ENCODE measurements at places on chromosomes 1 and 21. TPM values are rescaled to one million over a fixed set of nuclear protein-coding genes. Genes with fewer than 3 reads are reported as not detected.

Gene WNT2B
- total RNA-seq, result 10.0 TPM

- no peaks in the 10 kb centered on the region for H3K27me3 ChIP-seq
- H3K4me3 ChIP-seq, result no peak overlapping the region
- no peaks in the 10 kb centered on the region for H3K4me1 ChIP-seq
Observed at GRCh38 chr1:25494952-25495351, 48.5 kb upstream of the LDLRAP1 start.

DNA sequence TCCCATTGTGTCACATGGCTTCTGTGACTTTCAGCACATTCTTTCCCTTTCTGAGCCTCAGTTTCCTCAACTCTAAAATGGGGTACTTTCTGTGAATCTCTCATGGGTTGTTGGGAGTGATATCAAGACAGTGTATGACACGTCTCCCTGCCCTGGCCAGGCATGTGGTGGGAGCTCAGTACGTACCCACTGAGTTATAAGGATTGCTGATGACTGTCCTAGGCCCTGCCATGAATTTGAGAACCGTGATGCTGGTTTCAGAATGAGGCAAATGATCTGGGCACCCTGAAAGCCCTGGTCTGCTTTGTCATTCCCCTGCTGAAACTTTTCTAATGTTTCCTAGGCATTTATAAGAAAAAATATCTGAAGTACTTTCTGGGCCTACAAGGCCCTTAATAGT, 3.6 kb downstream of the ZNF362 start:
- DNase-seq, result no peak
- H3K4me1 ChIP-seq, result peaks cover 46% of the 10 kb centered on the region
- no peaks in the 10 kb centered on the region for H3K27me3 ChIP-seq
- H3K36me3 ChIP-seq, result no peaks in the 10 kb centered on the region
- H3K27ac ChIP-seq, result peak overlapping the region; percentile 92
- H3K4me3 ChIP-seq, result no peak overlapping the region

GRCh38 chr1:219621047-219621786, 8.3 kb upstream of the ZC3H11B start:
- no peaks in the 10 kb centered on the region for H3K4me1 ChIP-seq
- no peaks in the 10 kb centered on the region for H3K36me3 ChIP-seq
- no peak overlapping the region for H3K4me3 ChIP-seq
- H3K27ac ChIP-seq, result no peak overlapping the region

GRCh38 chr1:86370601-86371022, 25.5 kb downstream of the ODF2L start:
- no peak overlapping the region for H3K27ac ChIP-seq
- no peaks in the 10 kb centered on the region for H3K4me1 ChIP-seq
- H3K4me3 ChIP-seq, result no peak overlapping the region
- no peak for DNase-seq

- H3K27ac ChIP-seq, result no peak overlapping the region
- no peaks in the 10 kb centered on the region for H3K27me3 ChIP-seq
- H3K4me1 ChIP-seq, result no peaks in the 10 kb centered on the region
Observed at GRCh38 chr1:153357076-153357852, 390 bp upstream of the S100A9 start.
